Activated T-cell treated with anti-CD3 and anti-CD28 coated beads, Interleukin-2, amount 50 U/mL, for 72 hours (primary cell): ENCODE measurements at places on chromosomes 6 and 20. TPM values are rescaled to one million over a fixed set of nuclear protein-coding genes. Genes with fewer than 3 reads are reported as not detected.

EYA2 gene
- total RNA-seq = not detected

RIMS4 gene
- 0.07 TPM for total RNA-seq

PEX3 gene
- 24.3 TPM for total RNA-seq

C20orf141 gene
- not detected for total RNA-seq

HEY2 gene
- total RNA-seq = 0.12 TPM

COL12A1 gene
- not detected for total RNA-seq

IL17F gene
- total RNA-seq = 12.3 TPM

METTL24 gene
- total RNA-seq = not detected

BEND6 gene
- 0.48 TPM for total RNA-seq

LRRN4 gene
- not detected for total RNA-seq

FAM217A gene
- not detected for total RNA-seq

POM121L2 gene
- not detected for total RNA-seq

CLDN20 gene
- total RNA-seq = not detected

RWDD2A gene
- 2.8 TPM for total RNA-seq

SMOC2 gene
- total RNA-seq = not detected

RBM24 gene
- not detected for total RNA-seq

PRSS35 gene
- total RNA-seq = not detected

PNRC1 gene
- 137 TPM for total RNA-seq

KCNK15 gene
- total RNA-seq = 0.63 TPM

CLPSL1 gene
- total RNA-seq = not detected

SNAP91 gene
- not detected for total RNA-seq

XKR7 gene
- total RNA-seq = not detected

CDH4 gene
- total RNA-seq = 0.35 TPM

PSORS1C2 gene
- not detected for total RNA-seq

DEF6 gene
- total RNA-seq = 127 TPM

LTV1 gene
- 19.9 TPM for total RNA-seq

TOX2 gene
- 42.8 TPM for total RNA-seq

RNF144B gene
- 11.9 TPM for total RNA-seq

FRK gene
- 0.02 TPM for total RNA-seq

EPHA7 gene
- not detected for total RNA-seq
